Erythroblast (primary cell): ENCODE measurements at places on chromosomes 1 and 21.

- DNase-seq: peak; percentile 59
These were observed 39.1 kb upstream of the CDC42BPA start for GRCh38 chr1:227357171-227357926.

- DNase-seq: no peak
These were observed 487.0 kb upstream of the RGS18 start for GRCh38 chr1:191671236-191671635.

GRCh38 chr1:26305667-26306289, 658 bp downstream of the UBXN11 start:
- no peak for DNase-seq

- DNase-seq: no peak
These were observed 17.1 kb upstream of the UBXN10 start for GRCh38 chr1:20168564-20169491.

- DNase-seq: no peak
These were observed 37.3 kb upstream of the IRF2BP2 start for GRCh38 chr1:234647245-234647644.

- DNase-seq: no peak
These were observed 68.6 kb downstream of the SPAG17 start for GRCh38 chr1:118116401-118116800.

DNA sequence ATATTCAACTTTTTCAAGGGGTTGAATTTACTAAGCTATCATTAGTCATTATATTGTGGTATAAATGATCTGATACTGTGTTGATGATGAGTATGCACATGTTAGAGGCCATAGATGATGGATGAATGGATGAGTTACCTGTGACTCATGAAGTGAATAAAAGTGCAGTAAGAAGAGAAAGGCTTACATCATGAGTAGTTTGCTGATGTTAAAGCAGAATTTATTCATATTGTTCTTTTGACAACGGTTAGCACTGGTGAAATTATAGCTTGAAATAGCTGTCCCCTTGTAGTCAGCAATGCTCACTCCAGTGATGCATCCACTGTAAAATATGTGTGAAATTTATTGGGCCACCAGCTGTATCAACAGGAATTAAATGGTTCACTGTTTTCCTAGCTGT, 541.0 kb upstream of the ZRANB2 start:
- DNase-seq: no peak

DNA sequence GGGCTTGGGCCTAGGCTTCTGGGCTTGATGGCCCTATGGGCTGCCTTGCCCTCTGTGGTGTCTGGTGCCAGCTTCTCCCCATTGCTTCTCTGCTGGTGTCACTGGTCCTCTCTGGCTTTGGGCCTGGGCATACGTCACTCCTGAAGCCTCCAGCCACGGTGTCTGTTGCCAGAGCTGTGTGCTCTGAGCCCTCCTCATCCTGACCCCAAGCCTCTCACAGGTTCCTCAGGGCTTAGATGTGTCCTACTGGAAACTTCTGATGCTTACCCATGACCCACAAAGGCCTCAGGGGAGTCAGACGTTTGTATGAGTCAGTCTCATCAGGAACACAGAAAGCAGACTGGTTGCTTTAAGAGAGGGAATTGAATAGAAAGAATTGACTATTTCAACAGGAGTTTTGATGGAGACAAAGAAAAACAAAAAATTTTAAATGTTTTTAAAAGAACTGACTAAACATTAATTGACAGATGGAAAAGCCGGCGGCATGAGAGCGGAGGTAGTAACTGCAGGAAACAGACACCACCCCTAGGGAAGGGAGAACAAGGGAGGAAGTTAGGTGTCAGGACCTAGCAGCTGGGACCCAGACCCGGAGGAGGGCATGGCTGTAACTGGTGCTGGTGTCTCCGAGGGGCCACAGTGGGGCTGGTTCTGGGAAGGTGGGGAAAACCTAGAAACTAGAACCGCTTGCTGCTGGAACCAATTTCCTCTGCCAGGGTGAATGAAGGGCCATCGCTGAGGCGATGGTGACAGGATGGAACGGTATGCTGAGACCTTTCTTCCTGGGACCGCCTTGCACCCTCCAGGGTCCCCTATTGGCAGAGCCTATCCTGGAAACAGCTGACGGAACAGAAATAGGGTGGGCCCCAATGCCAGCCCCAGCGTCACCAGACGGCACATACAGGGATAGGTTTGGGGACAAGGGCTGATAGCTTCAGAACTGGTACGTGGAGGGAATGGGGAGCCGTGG, 40.0 kb upstream of the CITED4 start:
- DNase-seq: no peak

DNA sequence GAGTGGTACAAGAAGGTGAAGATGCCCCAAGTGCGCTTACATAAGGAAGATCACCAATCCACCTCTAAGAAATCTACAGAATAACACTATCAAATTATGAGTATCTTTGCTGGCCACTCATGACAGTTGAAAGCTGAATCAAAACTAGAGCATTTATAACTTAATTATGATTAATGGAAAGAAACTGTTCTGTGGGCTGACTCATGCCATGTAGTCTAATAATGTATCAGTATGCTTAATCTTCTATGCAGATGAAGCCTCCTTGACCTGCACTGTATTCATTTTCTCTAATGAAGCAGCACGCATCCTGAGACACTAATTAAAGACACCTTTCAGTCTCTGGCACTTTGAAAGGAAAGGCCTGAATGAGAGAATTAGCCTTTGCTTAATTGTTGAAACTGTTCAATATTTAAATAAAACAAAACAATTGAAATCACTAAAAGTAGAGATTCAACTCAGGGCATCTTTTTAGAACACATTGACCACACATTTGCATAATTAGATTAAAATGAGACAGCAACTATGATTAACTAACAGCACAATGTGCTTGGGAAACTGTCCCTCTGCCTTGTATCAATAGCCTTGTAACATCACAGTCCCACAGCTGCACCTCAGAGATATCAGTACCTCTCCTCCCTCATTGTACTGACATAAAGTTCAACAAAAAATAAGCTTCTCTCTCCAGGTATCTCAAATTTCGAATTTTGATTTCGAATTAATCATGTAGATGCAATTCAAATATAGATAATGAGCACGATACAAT, 105.6 kb downstream of the NTPCR start:
- no peak for DNase-seq

DNA sequence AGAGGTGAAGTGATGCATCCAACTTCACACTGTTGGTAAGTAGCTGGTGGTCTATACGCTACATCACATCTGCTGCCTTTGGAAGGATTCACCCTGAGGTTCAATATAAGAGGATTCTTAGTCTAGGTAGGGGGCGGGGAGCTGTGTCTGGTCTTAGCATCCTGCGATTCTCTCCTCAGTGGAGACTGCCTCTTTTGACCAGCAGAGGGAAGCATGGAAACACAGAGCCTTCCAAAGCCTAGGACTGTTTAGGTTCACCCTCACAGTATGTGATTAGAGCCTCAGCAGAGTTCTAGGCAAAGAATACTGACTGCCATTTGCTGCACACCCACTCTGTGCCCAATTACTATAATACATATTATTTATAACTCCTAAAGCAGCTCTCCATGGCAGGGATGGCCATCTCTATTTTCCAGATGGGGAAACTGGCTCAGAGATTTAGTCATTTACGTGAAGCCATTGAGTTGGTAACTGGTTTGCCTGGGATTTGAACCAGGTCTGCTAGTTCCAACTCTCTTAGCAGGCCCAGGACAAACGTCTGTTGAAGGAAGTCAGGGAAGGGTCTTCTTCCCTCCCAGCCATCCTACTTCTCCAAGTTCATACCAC, 28.9 kb upstream of the EFCAB14 start:
- peak; percentile 9 for DNase-seq

GRCh38 chr1:182977480-182977879, 24.5 kb upstream of the SHCBP1L start:
- DNase-seq: no peak

DNA sequence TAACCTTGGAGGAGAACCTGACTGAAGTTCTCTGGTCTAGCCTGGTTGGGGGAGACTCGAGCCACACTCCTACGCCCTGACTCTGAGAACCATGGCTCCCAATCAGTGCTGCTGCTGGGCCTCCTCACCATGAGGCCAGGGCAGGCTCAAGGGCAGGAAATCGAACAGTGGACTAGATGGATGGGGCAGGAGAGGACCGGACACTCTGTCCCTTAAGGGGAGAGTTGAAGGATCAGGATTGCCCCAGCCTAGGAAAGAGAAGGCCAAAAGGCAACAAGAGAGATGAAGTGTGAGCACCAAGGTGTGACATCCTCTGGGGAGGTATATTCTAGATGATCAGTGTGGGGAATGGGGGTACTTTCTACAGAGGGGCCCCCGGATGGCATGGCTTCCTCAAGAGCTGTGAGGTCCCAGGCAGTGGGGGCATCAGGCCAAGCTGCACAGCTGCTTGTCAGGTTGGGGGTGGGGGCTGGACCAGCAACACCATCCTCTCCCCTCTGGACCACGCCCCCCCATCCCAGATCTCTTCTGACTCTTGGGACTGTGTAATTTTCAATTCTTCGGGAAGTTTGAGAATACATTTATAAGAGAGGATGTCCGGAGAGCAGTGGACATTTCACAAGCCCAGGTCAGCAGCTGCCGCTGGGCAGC, 34.0 kb downstream of the MX1 start:
- no peak for DNase-seq

DNA sequence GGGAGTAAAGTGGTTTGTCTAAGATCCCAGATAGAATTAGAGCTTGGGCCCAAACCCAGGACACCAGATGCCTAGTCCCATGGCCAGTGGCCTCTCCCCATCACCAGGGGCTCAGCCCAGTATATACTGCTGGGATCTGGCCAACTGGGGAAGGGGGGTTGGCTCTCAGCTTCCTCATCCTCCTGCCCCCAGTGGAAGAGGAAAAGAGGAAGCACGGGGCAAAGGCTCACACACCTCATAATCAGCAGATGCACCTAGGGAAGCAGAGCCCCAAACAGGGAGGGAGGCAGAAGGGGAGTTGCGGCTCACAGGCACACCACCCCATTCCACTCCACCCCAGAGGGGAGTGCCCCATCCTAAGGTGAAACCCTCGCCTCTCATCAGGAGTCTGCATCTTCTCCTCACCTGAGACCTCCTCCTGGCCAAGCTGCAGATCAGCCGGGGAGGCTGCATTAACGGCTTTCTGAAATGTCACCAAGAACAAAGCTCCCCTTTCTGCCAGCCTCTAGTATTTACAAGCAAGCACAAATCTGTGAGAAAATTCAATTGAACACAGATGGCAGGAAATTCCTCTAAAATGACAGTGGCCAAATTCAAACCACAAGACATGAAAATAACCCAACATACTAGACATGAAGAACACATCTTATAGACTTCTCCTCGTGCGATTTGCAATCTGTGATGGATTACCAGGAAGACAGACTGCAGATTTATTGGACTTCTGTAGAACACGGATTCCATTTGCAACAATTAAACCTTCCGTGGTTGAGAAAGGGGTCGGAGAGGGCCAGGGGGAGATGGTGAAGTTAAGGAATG, 82.8 kb downstream of the GLIS1 start:
- DNase-seq: no peak

- no peak for DNase-seq
These were observed 8.2 kb downstream of the IGSF9 start for GRCh38 chr1:159937054-159937750.

- DNase-seq: no peak
These were observed 18.5 kb downstream of the TP73 start for GRCh38 chr1:3670823-3671265.
